Activated CD4-positive, alpha-beta T cell treated with anti-CD3 and anti-CD28 coated beads, Interleukin-2, amount 10 ng/mL, durations not matched to agents 24 days and 14 days (primary cell): ENCODE measurements at places on chromosomes 1 and 21. TPM values are rescaled to one million over a fixed set of nuclear protein-coding genes. Genes with fewer than 3 reads are reported as not detected.

FMO1 gene
- total RNA-seq: not detected in 2 replicates

VANGL2 gene
- total RNA-seq: 0.02 and 0.05 TPM in 2 replicates

HIVEP3 gene
- 70.5 and 73.9 TPM in 2 replicates for total RNA-seq

SPRR2A gene
- total RNA-seq: not detected in 2 replicates
